Activated CD4-positive, alpha-beta T cell treated with anti-CD3 and anti-CD28 coated beads, Interleukin-2, amount 10 ng/mL, durations not matched to agents 7 days and 5 days (primary cell): ENCODE measurements at places on chromosomes 6 and 20.

- DNase-seq: peak; percentile 69
Observed at GRCh38 chr20:43187476-43188233, 2.1 kb downstream of the PTPRT start.

DNA sequence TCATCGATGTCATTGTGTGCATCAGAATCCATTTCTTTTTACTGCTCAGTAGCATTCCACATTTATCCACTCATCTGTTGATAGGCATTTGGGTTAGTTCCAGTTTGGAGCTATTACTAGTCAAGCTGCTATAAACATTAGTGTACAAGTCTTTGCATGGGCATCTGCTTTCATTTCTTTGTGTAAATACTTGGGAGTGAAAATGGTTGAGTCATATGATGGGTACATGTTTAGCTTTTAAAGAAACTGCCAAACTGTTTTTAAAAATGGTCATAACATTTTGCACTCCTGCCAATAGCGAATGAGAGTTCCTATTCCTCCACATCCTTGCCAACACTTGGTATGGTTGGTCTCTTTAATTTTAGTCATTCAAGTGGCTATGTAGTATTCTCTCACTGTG, 21.2 kb upstream of the SLC22A2 start:
- DNase-seq: no peak

DNA sequence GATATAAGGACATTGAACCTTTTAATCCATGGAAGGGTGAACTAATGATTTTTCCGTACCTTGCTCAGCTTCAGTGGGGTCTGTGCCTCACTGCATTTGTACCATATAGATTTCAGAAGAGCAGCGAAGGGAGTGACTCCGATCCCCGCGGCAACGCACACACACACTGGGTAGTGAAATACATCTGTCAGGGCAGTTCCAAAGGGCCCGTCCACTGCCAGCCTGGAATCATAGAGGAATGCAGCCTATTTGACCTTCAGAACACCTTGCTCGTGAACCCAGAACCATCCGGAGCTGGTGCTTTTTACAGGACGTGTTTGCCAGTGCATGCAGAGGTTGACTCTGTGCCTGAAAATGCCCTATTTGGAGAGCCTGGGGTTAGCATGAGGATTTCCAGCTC, 33.0 kb downstream of the NOX3 start:
- no peak for DNase-seq

- DNase-seq: no peak
Observed at GRCh38 chr20:13883425-13883824, 98.6 kb downstream of the NDUFAF5 start.
